ENCODE measurements at places on chromosomes 5 and 9.

- no peaks in the 10 kb centered on the region for H3K36me3 ChIP-seq
- H3K27ac ChIP-seq = no peak overlapping the region
- H3K4me3 ChIP-seq = no peak overlapping the region
- no peaks in the 10 kb centered on the region for H3K4me1 ChIP-seq
- no peak for DNase-seq
These were observed 251.2 kb upstream of the RORB start for GRCh38 chr9:74245866-74246497.

DNA sequence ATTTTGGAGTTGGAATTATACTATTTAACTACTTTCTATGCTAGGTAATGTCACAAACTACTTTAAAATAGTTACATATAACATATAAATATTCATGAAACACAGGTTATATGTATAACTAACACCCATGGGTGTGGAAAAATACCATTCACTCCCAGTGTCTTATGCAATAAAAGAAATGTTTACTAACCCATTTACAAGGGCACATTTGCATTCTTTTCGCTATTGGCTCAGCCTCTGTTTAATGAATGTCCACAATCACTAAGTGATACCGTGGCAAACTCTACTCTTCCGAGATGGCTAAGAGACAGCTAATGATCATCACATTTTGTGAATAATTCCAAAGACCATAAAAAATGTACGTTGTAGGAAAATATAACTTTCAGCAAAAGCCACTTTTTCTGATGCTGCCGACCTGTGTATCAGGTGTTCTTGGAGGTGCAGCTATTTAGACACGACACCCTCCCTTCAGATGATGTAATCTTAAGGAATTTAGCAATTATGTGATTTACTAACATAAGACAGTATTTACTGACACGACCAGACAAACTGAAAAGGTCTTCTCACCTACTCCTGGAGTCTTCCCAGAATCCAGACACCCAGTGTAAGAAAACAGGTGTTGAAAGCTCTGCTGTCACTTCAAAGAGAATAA is 121.7 kb upstream of the FAM120A start:
- H3K4me1 ChIP-seq = no peaks in the 10 kb centered on the region
- H3K27me3 ChIP-seq = no peaks in the 10 kb centered on the region
- no peak overlapping the region for H3K27ac ChIP-seq
- H3K4me3 ChIP-seq = no peak overlapping the region
- H3K36me3 ChIP-seq = no peaks in the 10 kb centered on the region

DNA sequence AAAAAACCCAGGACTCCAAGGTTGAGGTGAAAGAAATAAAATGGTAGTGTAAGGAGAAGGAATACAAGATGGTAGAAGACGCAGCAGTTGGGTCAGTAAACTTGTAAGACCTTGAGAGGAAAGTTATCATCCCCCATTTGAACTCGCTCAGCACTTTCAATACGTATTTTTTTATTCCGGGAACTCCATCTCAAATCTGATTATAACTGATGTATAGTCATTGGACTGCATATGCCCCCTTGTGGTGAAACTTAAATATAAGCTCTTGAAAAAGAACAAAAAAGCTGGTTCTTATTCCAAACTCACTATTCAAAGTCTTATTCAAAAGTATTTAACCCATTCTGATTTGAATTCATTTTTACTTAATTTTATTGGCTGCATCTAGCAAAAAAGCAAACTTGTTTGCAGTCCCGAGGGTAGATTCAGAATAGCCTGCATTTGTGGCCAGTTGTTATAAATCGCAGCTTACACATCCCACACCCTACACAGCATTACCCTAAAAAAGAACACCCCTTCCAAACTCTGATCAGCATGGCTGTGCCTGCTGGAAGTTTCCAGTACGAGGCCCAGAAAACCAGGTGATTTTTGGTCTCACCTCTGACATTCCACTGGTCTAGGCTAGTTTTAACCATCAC is 118.0 kb downstream of the ESM1 start:
- H3K27me3 ChIP-seq = no peaks in the 10 kb centered on the region
- peak overlapping the region; percentile 16 for H3K4me3 ChIP-seq
- no peak overlapping the region for H3K27ac ChIP-seq

DNA sequence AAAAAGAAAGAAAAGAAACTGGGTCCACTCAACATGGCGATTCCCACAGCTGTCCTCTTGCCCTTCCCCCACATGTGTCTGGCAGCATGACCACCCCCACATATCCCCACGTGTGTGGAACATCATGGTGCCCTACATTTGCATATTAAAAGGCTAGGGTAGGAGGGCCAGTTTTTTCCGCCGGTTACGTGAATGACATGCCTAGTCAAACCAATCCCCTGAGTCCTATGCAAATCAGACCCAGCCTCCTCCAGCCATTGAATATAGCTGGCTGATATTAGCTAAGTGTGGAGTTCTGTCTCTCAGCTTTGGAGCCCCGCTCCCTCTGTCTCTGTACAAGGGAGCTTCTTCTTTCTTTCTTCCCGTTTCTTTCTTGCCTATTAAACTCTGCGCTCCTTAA is 33.0 kb upstream of the CCDC112 start:
- no peak overlapping the region for H3K4me3 ChIP-seq
- no peaks in the 10 kb centered on the region for H3K4me1 ChIP-seq
- no peak overlapping the region for H3K27ac ChIP-seq

- H3K36me3 ChIP-seq = no peaks in the 10 kb centered on the region
- H3K4me1 ChIP-seq = no peaks in the 10 kb centered on the region
- H3K27ac ChIP-seq = no peak overlapping the region
- no peaks in the 10 kb centered on the region for H3K27me3 ChIP-seq
- no peak for DNase-seq
- H3K4me3 ChIP-seq = no peak overlapping the region
These were observed 61.0 kb upstream of the PCA3 start for GRCh38 chr9:76703270-76703669.

DNA sequence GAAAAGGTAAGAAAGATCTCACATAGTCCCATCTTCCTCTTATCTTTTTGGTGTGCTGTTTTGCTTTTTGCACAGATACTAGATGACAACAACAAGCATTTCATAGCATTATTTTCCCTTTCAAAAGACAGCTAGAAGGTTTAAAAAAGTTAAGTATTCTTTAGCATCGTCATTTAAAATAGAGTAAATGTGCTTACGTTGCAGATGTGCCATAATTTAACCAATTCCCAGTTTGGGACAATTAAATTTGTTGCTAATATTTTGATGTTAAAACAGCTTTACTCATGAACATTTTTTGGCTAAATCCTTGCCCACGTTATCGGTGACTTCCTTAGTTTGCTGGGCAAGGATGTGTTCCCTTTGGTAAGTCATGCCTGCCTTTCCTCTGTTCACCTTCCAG is 41.6 kb downstream of the PTTG1 start:
- H3K27me3 ChIP-seq = no peaks in the 10 kb centered on the region
- peaks cover 14% of the 10 kb centered on the region for H3K4me1 ChIP-seq
- no peak overlapping the region for H3K27ac ChIP-seq
- H3K36me3 ChIP-seq = no peaks in the 10 kb centered on the region
- no peak overlapping the region for H3K4me3 ChIP-seq

GRCh38 chr5:79886925-79887655 is 104.0 kb downstream of the MTX3 start:
- no peak for DNase-seq
- H3K36me3 ChIP-seq = no peaks in the 10 kb centered on the region
- no peaks in the 10 kb centered on the region for H3K27me3 ChIP-seq

- no peaks in the 10 kb centered on the region for H3K27me3 ChIP-seq
- no peak for DNase-seq
- H3K4me3 ChIP-seq = peak overlapping the region; percentile 94
- peak overlapping the region; percentile 75 for H3K27ac ChIP-seq
- H3K36me3 ChIP-seq = no peaks in the 10 kb centered on the region
These were observed 329 bp downstream of the CDC23 start for GRCh38 chr5:138212828-138213160.

DNA sequence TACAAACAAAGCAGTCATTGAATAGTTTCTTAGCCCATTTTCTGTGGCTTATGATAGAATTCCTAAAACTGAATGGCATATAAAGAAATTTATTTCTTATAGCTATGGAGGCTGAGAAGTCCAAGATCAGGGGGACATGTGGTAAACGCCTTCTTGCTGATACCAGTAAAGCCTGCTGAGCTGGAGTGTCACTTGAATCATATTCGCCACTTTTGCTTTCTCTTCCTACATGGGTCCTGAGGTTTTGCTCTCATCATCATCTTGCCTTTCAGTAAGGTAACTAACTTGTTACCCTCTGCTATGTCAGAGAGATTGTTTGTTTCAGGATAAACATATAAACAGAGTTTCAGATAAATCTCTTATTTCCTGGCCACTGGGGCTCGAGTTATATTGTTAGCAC is 203.3 kb upstream of the DMRT1 start:
- no peak for DNase-seq
- H3K4me1 ChIP-seq = no peaks in the 10 kb centered on the region
- H3K36me3 ChIP-seq = no peaks in the 10 kb centered on the region
- no peak overlapping the region for H3K4me3 ChIP-seq

DNA sequence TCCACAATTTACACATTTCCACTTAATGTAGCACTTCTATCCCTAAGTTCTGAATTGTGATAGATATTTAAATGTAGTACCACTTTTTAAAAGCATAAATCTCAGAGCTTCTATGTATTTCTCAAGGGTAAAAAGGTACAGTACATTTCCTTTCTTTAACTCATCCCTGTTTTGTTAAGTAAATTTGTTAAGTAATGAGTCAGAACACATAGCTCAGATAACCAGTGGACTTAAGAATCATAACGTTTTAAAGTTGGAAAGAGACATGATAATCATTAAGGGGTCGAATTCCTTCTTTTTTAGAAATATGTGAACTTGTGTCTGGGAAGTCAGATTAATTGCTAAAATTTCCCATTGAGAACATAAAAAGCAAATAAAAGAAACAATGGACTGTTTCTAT is 810.2 kb upstream of the NUDT12 start:
- no peaks in the 10 kb centered on the region for H3K27me3 ChIP-seq
- H3K4me3 ChIP-seq = no peak overlapping the region
- no peak overlapping the region for H3K27ac ChIP-seq
- no peak for DNase-seq

- H3K4me1 ChIP-seq = peaks cover 82% of the 10 kb centered on the region
- no peaks in the 10 kb centered on the region for H3K27me3 ChIP-seq
- no peak overlapping the region for H3K27ac ChIP-seq
- no peak for DNase-seq
- H3K4me3 ChIP-seq = peak overlapping the region; percentile 67
These were observed 1.5 kb downstream of the TNFAIP8 start for GRCh38 chr5:119357270-119357669.

DNA sequence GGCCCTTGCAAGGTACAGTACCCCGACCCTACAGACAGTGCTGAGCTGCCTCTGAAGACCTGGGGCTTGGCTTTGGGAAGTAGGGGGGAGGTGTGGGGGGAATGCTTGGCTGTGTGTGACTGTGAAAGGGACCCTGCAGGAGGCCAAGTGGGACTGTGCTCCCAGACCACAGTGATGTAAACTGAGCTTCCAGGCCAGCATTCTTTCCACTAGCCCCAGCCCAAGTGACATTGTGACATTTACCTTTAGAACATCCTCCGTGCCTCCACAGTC is 31.2 kb downstream of the HMCN2 start:
- no peaks in the 10 kb centered on the region for H3K4me1 ChIP-seq
- H3K27me3 ChIP-seq = no peaks in the 10 kb centered on the region
- no peak overlapping the region for H3K27ac ChIP-seq
- DNase-seq = no peak

- no peak for DNase-seq
- H3K27ac ChIP-seq = no peak overlapping the region
- no peaks in the 10 kb centered on the region for H3K27me3 ChIP-seq
- no peaks in the 10 kb centered on the region for H3K4me1 ChIP-seq
- H3K36me3 ChIP-seq = peaks cover 28% of the 10 kb centered on the region
These were observed 13.9 kb downstream of the MAP1B start for GRCh38 chr5:72121052-72121779.

GRCh38 chr9:132214027-132214622 is 52.3 kb downstream of the NTNG2 start:
- DNase-seq = peak; percentile 89
- no peaks in the 10 kb centered on the region for H3K27me3 ChIP-seq
- H3K27ac ChIP-seq = peak overlapping the region; percentile 83
- no peaks in the 10 kb centered on the region for H3K36me3 ChIP-seq
- peaks cover 6% of the 10 kb centered on the region for H3K4me1 ChIP-seq

- no peaks in the 10 kb centered on the region for H3K27me3 ChIP-seq
- H3K4me1 ChIP-seq = no peaks in the 10 kb centered on the region
- no peak overlapping the region for H3K4me3 ChIP-seq
- no peaks in the 10 kb centered on the region for H3K36me3 ChIP-seq
These were observed 152.5 kb upstream of the COX7C start for GRCh38 chr5:86465052-86465838.

DNA sequence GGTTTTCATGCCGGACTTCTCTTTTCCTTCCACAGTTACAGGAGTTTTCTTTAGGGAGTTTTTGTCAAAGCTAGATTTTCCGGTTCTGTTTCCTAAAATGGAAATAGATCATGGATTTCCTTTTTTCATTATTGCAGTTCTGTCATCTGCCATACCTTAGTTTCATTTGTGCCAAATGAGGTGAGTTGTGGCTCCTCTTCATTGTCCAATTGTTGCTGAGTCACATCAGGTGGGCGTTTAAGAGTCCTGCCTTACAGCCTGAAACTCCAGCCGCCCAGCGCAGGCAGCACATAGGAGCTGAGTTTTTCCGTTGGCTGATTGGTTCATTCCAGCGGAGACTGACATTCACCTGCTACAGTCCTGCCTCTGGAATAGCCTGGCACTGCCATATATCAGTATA is 14.1 kb downstream of the SLC25A25 start:
- no peaks in the 10 kb centered on the region for H3K27me3 ChIP-seq
- no peak overlapping the region for H3K27ac ChIP-seq
- no peak for DNase-seq
- H3K4me1 ChIP-seq = peaks cover 15% of the 10 kb centered on the region
- H3K36me3 ChIP-seq = no peaks in the 10 kb centered on the region
- no peak overlapping the region for H3K4me3 ChIP-seq

DNA sequence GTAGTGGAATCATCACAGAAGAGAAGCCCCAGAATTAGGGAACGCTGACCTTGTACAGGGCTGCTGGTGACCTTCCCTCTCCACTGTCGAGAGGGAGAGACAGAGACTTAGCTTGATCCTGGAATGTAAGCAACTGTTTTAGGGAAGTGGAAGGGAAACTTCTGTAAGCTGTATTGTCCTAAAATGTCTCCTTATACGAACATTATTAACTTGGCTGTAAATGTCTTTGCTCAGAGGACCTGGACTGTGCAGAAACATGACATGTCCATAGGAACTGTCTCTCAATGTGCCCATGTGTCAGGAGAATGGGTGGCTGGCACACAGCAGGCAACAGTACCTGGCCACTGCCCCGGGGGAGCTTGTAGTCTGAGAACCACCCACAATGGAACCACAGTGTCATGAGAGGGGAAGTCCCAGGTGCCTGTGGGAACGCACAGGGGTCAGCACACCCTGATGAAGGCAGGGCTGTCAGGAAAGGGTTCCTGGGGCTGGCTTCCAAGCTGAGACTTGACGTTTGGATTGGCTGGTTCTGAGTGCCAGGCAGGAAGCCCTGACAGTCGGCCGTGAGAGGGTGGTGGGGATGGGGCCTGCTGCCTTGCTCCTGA is 34.0 kb downstream of the DAP start:
- H3K4me1 ChIP-seq = peaks cover 32% of the 10 kb centered on the region
- no peak for DNase-seq
- no peaks in the 10 kb centered on the region for H3K27me3 ChIP-seq

- no peak for DNase-seq
- no peaks in the 10 kb centered on the region for H3K4me1 ChIP-seq
- no peaks in the 10 kb centered on the region for H3K27me3 ChIP-seq
- H3K4me3 ChIP-seq = no peak overlapping the region
- no peak overlapping the region for H3K27ac ChIP-seq
- H3K36me3 ChIP-seq = no peaks in the 10 kb centered on the region
These were observed 200.0 kb downstream of the ATP10B start for GRCh38 chr5:160651692-160652645.
